ENCODE measurements at places on chromosomes 7 and 10. TPM values are rescaled to one million over a fixed set of nuclear protein-coding genes. Genes with fewer than 3 reads are reported as not detected.

- no peaks in the 10 kb centered on the region for H3K36me3 ChIP-seq
- no peaks in the 10 kb centered on the region for H3K4me1 ChIP-seq
Measured at GRCh38 chr7:150337179-150337578, 4.2 kb downstream of the RARRES2 start.

DNA sequence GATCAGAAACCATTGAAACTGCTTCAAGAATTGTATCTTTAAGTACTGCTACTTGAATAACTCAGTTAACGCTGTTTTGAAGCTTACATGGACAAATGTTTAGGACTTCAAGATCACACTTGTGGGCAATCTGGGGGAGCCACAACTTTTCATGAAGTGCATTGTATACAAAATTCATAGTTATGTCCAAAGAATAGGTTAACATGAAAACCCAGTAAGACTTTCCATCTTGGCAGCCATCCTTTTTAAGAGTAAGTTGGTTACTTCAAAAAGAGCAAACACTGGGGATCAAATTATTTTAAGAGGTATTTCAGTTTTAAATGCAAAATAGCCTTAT lies 14.7 kb downstream of the HNRNPA2B1 start:
- H3K4me3 ChIP-seq: no peak overlapping the region
- no peak for DNase-seq
- no peak overlapping the region for H3K27ac ChIP-seq
- H3K27me3 ChIP-seq: no peaks in the 10 kb centered on the region
- peaks cover 8% of the 10 kb centered on the region for H3K36me3 ChIP-seq

Gene AKR1D1
- total RNA-seq: not detected

Gene ANKRD1
- 0.30 TPM for total RNA-seq

Gene DNAJB6
- 130 TPM for total RNA-seq

GRCh38 chr7:42726066-42726785 lies 185.6 kb downstream of the C7orf25 start:
- DNase-seq: no peak
- H3K27ac ChIP-seq: no peak overlapping the region
- H3K27me3 ChIP-seq: no peaks in the 10 kb centered on the region
- H3K4me3 ChIP-seq: no peak overlapping the region
- H3K36me3 ChIP-seq: no peaks in the 10 kb centered on the region

DNA sequence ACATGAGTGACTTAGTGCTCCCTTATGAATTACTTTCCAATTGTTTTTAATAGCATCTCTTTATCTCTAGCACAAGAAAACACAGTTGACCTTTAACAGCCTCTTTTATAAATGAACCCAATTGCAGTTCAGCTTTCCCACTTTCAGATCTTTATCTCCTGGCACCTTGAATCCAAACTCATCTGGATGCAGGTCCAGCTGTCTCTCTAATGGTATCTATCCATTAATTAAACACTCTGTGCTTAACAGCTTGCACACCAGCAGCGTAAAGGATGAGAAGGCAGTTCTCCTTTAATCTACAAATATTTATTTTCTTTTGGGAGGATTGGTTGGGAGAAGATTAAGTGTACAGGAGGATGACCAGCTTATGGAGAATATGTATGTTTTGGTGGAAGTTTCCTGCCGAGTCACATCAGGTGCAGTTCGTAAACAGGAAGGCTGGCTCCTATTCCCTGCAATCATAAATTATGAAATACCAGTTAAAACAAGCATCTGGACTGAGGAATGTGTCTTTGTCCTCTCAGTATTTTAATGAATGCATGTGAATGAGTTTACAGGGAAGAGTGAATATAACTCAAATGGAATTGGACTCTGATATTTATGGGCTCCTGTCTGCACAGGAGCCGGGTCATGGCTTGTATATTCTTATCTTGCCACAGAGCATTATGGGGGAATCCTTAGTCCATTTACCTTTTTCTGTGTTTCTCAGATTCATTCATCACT lies 232.7 kb downstream of the PHF14 start:
- DNase-seq: no peak
- H3K4me3 ChIP-seq: no peak overlapping the region
- H3K36me3 ChIP-seq: no peaks in the 10 kb centered on the region
- H3K27me3 ChIP-seq: no peaks in the 10 kb centered on the region
- no peaks in the 10 kb centered on the region for H3K4me1 ChIP-seq
- no peak overlapping the region for H3K27ac ChIP-seq

DNA sequence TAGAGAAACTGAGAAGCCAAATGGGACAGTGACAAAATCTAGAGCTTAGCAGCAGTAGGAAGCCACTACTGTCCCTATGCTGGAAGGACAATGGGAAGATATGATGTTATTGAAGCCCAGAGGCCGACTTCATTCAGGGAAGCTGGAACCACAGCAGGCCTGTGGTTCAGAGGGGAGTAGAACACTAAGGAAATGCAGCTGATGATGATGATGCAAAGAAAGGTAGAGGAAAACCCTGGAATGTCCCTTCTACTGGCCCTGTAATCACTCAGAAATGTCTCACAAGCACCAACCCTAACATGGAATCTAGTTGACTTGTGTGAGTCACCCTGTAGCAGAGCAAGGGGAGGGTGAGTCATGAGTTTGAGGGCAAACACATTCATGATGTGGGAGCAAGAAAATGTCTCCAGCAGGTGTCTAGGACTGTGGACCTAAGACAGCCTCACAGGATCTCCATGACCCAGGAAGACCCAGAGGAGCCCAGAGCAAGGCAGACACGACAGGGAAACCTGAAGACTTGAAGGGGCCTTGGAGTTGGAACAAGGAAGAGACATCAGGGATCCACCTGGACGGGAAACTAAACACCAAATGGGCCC lies 37.0 kb upstream of the LRRC17 start:
- H3K36me3 ChIP-seq: no peaks in the 10 kb centered on the region
- H3K4me1 ChIP-seq: peaks cover 1% of the 10 kb centered on the region
- no peak for DNase-seq
- no peaks in the 10 kb centered on the region for H3K27me3 ChIP-seq

DNA sequence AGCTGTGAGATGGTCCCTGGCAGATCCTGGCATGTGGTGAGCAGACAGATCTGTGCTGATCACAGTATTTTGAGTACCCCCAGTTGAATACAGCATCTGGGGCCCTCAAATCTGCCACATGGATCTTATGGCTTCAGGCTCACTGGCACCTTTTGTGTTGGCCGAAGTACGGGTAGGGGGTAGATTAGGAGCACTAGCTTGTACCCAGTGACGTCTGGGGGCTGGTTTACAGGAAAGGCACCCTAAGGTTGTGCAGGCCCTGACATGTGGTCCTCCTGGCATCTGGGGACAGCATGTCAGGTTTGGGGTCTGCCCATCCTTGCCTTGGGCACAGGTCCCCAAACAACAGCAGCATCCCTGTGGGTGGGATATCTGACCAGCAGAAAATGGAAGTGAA lies 53.2 kb downstream of the SYPL1 start:
- no peaks in the 10 kb centered on the region for H3K4me1 ChIP-seq
- H3K36me3 ChIP-seq: no peaks in the 10 kb centered on the region
- H3K27me3 ChIP-seq: no peaks in the 10 kb centered on the region
- no peak for DNase-seq
- no peak overlapping the region for H3K27ac ChIP-seq
- H3K4me3 ChIP-seq: no peak overlapping the region

DNA sequence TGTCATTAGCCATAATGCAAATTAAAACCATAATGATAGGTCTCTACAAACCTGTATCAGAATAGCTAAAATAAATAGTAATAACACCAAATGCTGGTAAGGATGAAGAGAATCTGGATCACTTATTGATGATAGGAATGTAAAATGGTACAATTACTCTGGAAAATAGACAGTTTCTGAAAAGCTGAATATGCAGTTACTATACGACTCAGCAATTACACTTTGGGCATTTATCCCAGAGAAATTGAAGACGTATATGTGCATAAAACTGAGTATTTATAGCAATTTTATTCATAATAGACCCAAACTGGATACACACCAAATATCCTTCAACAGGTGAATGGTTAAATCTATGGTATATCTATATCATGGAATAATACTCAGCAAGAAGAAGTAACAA lies 7.9 kb downstream of the RPA3 start:
- H3K27ac ChIP-seq: no peak overlapping the region
- no peaks in the 10 kb centered on the region for H3K27me3 ChIP-seq
- H3K36me3 ChIP-seq: no peaks in the 10 kb centered on the region

- no peak for DNase-seq
- no peaks in the 10 kb centered on the region for H3K36me3 ChIP-seq
- no peaks in the 10 kb centered on the region for H3K27me3 ChIP-seq
Measured at GRCh38 chr7:109131141-109131540, 561.5 kb downstream of the DNAJB9 start.

DNA sequence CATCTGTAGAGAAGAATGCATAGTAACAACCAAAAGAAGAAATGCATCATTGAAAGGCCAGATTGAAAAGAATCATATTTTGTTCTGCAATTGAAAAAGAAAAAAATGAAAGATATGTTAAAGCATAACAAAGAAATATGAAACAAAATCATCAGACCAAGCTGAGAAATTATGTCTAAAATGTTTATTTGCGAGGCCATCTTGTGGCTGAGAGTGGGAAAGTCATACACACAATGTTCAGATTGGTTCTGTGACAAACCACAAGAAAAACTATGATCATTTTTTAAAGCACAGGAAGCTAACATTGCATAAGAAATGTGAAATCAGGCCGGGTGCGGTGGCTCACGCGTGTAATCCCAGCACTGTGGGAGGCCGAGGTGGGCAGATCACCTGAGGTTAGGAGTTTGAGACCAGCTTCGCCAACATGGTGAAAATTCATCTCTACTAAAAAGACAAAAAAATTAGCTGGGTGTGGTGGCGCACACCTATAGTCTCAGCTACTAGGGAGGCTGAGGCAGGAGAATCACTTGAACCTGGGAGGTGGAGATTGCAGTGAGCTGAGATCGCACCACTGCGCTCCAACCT lies 36.6 kb downstream of the ABCB5 start:
- no peak overlapping the region for H3K4me3 ChIP-seq
- DNase-seq: no peak
- no peaks in the 10 kb centered on the region for H3K4me1 ChIP-seq
- H3K36me3 ChIP-seq: no peaks in the 10 kb centered on the region
- no peaks in the 10 kb centered on the region for H3K27me3 ChIP-seq
